ENCODE measurements at places on chromosomes 2 and 18.

- no peak for DNase-seq
Observed at GRCh38 chr2:221791844-221792243, 219.7 kb upstream of the EPHA4 start.

GRCh38 chr2:136021406-136021805, 36.0 kb upstream of the DARS1 start:
- no peak for DNase-seq

DNA sequence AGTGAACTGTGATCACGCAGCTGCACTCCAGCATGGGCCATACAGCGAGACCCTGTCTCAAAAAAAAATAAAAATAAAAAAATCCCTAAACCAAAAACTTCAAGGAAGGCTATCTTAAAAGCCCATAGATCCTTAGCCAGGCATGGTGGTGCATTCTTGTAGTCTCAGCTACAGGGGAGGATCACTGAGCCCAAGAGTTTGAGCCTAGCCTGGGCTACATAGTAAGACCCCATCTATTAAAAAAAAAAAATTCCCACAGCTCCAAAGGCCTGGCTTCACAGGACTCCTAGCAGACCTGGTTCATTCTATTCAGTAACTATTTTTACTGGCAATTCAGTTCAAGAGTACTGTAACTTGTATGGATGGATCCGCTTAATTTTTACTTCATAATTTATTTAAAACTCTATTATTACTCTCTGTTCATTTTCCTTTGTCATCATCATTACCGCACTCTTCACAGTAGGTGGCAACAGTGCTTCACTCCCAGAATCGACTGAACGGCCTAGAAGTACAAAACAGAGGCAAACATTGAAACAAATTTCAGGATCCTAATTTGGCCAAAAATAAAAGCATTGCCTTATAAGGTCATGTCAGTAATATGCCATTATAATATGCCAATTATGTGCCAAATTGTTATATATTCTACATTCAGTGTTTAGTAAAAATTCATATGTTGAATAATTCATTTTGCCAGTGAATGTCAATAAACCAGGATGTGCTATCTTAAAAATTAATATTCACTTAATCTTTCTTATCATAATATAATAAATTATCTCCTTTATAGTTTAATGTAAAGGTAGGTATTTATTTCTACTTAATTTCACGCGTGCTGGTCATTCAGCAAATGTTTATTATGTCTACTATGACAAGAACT, 14.3 kb upstream of the STAM2 start:
- peak; percentile 36 for DNase-seq

DNA sequence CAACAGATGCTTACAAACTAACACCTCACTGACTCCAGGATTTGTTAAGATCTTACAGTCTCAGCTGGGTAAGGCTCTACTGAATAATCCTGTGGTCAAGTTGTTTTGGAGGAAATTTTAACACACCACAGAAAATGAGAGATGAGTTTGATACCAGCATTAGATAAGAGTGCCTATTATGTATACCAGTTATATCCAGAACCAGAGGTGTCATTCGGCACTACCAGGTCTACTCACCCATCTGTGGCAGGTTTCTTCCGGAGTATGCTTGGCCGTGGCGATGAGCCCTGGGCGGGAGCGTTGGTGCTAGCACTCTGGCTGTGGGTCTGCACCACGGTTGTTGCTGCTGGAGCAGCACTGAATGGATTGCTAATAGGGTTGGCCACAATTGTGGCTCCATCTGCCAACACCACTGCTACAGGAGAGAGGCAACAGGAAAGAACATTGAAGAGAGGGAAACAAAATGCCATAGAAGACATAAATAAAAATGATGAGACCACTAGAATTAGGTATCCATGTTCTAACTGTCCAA, 41.2 kb downstream of the SAP130 start:
- no peak for DNase-seq

GRCh38 chr2:11856095-11856494, 109.7 kb downstream of the LPIN1 start:
- no peak for DNase-seq

DNA sequence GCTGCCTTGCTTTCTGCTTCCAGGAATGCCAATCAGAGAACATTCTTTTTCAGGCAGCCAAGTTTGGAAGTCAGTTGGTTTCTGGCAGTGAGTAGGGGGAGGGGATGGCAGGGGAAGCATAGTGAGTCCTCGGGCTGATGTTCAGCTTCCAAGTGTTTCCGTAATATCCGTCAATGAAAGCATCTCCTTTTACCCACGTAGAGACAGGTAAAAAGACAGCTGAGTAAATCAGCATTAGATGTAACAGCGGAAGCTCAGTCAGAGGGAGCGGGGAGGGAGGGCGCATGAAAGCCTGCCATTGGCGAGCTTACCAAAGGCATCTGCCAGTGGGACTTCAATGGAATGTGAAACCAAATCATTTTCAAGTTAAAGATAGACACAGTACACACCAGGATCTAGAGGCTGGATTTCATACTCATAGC, 117.1 kb upstream of the DTNA start:
- DNase-seq, result peak; percentile 78

DNA sequence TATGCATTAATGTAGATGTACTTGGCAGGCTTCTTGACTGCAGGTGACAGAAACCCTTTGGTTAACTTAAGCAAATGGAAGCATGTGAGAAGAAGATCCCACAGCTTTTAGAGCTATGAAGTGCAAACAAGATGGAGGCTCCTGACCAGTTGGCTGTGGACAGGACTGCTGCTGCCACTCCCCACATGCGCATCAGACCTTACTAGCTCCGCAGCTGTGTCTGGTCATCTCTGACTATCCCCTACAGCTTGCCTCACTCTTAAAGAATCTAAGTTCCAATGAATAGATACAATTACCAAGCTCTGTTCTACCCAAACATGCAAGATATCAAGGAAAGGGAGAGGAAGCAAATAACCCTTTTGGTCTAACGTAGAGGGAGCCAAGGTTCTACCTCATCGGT, 587.6 kb downstream of the DSC3 start:
- no peak for DNase-seq

- DNase-seq, result no peak
Observed at GRCh38 chr2:180306346-180306745, 299.2 kb upstream of the CWC22 start.

DNA sequence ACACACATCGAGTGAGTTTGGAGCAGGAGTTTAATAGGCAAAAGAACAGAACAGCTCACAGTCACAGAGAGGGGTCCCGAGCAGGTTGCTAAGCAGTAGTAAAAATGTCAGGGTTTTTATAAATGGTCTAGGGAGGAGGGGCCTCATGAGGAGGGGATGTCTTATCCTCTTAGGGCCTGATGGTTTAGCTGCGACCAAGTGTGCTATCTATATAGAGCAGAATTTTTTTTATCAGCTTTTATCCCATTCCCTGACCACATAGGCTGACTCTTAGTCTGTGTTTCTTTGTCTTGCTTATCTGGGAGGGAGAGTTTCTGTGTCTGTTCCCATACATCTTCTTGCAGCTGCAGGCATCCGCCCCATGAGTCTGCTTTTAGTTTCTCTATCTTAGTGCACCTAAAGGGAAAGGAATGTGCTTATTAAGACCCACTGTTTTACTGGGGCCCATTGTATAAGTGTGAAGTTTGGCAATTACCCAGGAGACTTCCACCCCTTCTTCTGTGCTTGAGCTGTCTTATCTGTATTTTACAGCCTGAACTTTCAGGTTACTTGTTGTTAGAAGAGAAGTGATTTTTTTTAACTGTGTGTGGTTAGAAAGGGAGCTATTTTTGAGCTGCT, 30.4 kb upstream of the GMCL1 start:
- DNase-seq, result no peak

GRCh38 chr2:159211447-159212396, 74.8 kb downstream of the WDSUB1 start:
- no peak for DNase-seq

DNA sequence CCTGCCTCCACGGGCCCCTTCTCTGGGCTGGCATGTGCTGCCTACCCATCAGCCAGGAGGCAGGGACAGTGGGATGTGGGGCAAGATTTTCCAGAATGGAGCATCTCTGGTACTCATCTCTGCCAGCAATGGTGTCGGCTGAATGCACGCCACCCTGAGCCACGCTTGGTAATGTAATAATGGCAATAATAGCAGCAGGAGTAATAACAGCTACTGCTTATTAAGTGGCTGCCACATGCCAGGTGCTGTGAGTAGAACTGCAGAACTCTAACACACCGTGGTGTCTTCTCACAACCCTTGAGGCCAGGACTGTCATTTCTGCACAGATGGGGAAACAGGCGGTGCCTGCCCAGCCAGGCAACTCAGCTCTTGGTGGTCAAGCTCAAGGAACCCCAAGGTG, 113.6 kb downstream of the CELF4 start:
- DNase-seq, result no peak

- DNase-seq, result no peak
Observed at GRCh38 chr2:152508446-152508845, 173.5 kb downstream of the FMNL2 start.
